ENCODE measurements at places on chromosomes 11 and 22.

GRCh38 chr22:50157709-50158375, 12.7 kb upstream of the PANX2 start:
- DNase-seq, result no peak

GRCh38 chr11:10646005-10646404, 47.5 kb downstream of the IRAG1 start:
- DNase-seq, result no peak

DNA sequence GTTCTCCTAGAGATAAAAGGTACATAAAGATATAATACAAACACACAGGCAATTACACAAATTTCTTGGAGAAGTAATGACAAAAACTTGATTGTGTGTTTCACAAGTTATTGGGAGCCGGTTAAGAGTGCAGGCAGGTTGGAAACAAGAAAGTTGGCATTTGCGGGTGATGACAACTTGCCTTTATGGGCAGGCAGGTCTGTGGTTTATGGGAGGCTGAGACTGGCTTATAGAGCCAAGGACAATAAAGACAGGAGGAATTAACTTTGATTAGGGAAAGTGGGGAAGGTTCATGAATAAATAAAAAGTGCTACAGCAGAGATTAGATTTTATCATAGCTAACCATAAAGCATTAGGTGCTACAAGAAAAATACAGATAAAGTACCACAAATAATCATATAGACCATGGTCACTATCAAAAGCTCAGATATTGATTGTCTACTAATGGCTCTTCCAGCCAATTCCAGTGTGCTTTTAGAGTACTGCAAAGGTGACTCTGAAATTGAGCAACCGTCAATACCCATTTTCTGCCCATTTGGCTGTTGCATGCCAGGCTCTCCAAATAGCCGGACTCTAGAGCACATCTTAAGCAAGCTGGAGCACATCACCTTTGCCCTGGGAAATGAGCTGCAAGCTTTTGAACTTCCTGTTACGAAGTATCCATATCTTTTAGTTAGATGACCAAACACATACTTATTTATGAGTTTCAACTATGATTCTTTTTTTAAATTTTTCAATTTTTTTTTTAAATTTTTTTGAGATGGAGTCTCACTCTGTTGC, 33.9 kb upstream of the GAB2 start:
- no peak for DNase-seq

GRCh38 chr11:30474151-30474954, 111.8 kb downstream of the MPPED2 start:
- no peak for DNase-seq

DNA sequence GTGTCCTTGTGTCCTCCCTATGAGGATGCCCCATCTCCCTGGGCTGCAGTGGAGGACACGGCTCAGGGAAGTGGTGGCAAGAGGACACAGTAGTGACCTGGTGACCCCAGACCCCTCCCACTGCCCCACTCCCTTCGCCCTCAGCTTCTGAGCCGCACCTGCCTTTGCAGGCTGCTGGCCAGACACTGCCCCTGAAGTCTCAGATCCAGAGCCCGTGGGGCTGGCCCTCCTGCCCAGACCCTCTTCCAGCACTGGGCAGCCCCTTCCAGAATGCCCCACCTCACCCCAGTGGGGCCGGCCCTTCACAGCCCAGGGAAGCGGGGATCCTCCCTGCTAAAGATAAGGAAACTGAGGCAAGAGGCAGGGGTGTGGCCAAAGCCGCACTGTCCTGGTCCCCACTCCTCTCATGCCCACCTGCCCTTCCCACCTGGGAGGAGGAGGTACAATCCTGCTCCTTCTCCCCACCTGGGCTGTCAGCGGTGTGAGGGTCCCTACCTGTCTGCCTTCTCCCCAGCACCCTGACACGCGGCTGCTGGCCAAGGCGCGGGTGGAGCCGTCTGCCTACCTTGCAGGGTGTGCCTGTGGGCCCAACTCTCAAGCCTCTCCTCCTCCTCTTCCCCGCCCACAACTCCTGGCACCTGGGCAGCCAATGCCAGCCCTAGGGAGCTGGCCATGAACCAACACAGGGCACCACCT, 17.3 kb downstream of the TRPM5 start:
- no peak for DNase-seq

DNA sequence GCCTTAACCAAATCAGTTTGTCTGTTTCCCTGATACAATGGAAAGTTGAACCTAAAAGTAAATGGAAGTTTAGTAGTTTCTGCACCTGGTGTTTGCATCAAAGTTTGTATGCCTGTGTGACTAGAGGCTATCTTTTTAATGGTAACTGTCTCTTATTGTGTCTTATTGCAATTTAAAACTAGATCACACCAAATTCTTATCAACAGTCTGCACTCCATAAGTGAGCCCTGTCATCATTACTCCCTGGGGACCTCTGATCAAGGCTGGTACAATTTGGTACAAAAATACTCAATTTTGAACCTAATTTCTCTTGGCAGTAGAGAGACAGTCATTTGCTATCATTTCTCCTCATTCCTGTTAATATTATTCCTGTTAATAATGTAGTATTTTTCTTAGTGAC, 38.1 kb downstream of the ARHGAP1 start:
- no peak for DNase-seq

- DNase-seq, result no peak
Measured at GRCh38 chr22:45703758-45704157, 32.1 kb downstream of the ATXN10 start.

DNA sequence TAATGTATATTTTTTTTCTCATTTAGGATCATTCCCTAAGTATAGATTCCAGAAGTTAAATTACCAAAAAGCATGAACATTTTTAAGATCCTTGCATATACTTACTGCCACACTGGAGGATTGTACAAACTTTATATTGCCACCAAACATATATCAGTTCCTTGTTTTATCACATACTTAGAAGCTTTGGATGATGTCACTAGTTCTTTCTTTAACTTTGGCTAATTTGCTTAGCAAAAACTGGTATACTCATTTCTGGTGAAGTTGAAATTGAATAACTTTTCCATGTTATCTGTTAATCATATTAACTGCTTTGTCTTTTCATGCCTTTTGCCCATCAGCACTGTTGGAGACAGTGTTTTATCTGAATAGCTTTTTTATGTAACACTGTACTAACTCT, 31.6 kb upstream of the PRDM10 start:
- no peak for DNase-seq

DNA sequence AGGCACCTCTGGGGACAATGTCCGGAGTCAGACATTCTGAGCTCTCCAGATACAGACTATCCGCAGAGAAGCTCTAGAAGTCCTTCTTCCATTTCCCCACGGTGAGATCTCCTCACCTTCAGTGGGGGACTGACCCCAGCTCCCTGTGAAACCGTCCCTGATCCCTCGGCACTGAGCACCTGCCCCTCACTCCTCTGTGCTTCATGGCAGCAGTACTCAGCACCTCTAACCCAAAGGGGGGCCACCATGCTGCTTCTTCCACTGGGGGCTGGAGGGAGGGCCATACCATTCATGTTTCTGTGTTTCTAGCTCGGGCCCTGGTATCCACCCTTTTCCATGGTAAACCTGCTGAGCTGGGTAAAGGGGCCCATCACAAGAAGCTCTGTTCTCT, 321.7 kb downstream of the BRD1 start:
- no peak for DNase-seq

DNA sequence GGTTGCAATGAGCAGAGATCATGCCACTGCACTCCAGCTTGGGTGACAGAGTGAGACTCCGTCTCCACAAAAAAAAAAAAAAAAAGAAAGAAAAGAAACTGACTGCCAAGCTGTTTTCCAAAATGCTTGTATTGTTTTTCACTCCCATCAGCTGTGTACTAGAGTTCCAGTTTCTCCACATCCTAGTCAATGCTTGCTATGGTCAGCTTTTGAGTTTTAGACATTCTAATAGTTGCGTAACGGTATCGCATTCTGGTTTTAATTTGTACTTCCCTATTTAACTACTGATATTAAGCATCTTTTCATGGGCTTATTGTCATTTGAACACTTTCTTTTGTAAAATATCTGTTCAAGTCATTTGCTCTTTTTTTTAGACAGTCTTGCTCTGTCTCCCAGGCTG, 55.7 kb downstream of the TSPAN18 start:
- DNase-seq, result no peak

All from activated CD8-positive, alpha-beta memory T cell treated with anti-CD3 and anti-CD28 coated beads for 48 hours (primary cell).